Esophagus squamous epithelium (tissue), 5 donors: ENCODE measurements at places on chromosomes 12 and 14.

DNA sequence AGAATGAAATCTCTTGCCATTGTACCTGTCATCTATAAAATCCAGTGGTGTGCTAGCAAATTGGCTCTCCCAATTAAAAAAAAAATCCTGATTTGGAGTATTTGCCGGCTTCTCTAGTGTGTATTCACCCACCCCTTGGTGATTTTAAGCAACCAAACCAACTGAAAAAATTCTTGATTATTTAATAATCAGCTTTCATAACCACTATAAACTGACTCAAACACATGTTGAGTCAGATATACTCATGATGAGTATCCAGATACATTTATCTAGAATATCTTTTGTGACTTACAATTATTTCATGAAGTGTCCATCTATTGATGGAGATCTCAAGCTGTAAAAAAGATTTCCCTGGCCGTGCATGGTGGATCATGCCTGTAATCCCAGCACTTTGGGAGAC is 205.4 kb downstream of the RASSF9 start:
- DNase-seq: no peak

DNA sequence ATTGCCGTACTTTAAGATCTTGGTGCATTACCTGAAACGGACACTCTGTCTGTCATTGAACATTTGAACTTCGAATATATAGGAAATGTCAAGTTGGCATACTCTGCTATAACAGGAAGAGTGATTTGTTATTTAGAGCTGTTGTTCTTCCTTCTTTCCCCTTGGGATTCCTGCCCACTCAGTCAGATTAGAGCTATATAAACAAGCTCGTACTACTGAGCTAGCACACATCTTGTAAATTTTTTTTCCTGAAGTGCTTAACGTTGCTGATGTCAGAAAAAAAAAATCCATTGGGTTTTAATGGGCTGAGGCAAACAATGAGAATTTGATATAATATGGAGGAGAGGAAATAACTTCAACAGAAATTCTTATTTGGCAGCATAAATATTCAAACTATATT is 26.8 kb downstream of the RGS6 start:
- DNase-seq: no peak

DNA sequence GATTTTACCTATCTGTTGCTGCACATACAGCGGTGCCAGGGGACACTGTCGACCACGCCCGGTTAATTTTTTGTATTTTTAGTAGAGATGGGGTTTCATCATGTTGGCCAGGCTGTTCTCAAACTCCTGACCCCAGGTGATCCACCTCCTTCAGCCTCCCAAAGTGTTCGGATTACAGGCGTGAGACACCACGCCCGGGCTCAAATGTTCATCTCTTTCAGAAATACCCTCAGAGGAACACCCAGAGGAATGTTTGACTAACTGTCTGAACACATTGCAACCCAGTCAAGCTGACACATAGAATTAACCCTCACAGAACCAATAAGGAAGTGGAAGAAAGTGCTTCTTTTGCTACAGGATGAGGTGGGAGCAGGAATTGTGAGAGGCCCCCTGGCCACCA is 15.0 kb upstream of the ETFBKMT start:
- DNase-seq: no peak

GRCh38 chr12:94516985-94517384 is 57.3 kb upstream of the CEP83 start:
- no peak for DNase-seq

GRCh38 chr12:12017798-12018197 is 52.9 kb upstream of the BCL2L14 start:
- no peak for DNase-seq

DNA sequence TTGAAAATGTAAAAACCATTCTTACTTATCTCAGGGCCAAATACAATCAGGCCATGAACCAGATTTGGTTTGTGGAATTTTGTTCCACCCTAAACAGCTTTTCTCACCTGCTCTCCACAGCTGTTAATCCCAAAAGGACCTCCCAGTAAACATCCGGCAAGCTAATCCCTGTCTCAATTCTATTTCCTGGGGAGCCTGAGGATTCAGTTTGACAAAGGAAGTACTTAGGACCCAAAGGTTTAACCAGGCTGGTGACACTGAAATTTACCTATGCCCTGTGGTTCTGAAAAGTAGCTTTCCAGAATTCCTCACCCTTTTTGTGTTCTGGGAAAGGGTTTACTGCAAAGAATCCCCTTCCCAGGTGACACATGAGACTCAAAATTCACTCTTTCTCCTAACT is 15.0 kb downstream of the CAPZA3 start:
- no peak for DNase-seq

- no peak for DNase-seq
These were observed 279.0 kb downstream of the ATXN7L3B start for GRCh38 chr12:74816398-74817175.

DNA sequence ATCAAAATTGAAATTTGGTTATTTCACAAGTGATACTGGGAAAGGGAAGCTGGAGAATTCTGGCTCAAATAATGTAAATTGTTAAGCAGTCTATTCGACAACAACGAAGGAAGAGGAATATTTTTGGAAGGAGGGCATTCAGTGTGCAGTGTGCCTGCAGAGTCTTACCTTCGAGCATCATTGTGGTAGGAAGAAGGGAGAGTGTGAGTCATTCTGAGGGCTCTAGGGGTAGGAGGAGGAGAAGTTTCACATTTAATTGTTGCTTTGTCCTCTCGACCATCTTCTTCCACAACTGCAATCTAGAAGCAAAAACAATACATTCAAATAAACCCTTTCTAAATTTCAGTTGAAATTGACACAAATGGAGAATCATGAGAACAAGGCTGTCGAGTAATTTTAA is 263.0 kb downstream of the ACSS3 start:
- DNase-seq: no peak

DNA sequence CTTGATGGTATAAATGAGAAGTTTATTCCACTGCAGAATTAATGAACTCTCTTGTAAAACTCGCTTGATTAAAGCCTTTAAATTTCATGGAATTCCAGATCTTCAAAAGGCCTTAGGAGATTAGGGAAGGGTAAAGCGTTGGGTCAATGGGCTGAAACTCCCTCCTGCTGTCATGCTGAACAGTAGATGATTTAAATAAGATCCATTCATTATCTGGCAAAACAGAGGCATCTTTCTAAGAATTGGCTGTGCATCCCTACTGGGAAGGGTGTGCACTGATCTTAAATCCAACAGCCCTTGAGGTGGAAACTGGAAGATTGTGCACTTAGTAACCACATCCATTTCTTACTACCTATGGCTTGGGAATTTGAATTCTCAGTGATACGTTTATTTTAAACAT is 56.0 kb downstream of the PLCZ1 start:
- no peak for DNase-seq

DNA sequence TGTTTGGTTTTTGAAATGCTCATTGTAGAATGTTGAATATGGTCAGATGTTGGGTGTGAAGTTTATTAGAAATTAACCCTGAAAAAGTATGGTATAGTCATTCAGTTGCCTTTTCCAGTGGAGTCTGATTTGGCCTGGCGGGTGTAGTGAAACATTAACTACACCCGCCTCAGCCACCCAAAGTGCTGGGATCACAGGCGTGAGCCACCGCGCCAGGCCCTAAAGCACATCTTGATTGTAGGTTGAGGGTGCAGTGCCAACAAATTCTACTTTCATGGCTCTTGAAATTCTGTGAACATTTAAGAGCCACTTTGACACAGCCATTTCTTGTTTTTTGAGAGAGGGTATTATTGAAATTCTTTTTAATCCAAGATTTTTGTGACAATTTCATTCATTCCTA is 624.9 kb downstream of the DIO2 start:
- no peak for DNase-seq

GRCh38 chr12:104533134-104533533 is 76.4 kb downstream of the CHST11 start:
- no peak for DNase-seq

- DNase-seq: no peak
These were observed 311.9 kb downstream of the BCL11B start for GRCh38 chr14:98959958-98960616.

DNA sequence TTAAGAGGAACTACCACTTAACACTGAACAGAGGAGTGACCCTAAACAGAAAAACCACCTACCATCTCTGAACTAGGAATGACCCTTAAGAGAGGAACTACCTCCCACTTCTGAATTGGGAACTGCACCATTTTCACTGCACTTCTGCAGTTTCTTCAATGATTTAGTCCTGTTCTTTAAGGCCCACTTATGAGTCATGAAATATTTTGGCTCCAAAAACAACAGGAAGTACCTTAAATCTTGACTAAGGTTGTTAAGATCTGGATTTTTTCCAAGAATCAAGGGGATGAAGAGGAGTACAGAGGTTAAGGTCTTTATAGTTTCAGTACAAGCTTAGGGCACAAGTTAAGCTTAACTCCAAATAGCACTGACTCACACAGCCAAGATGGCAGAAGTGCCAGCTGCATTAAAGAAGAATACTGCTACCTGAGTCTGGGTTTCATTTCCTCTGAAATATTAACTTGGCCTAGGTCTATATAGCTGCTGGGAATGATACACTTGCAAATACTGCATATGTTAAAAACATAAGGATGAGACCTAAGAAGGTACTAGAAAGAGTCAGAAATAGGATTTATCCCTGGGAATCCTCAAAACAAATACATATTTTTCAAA is 4.2 kb downstream of the NPC2 start:
- DNase-seq: no peak

GRCh38 chr12:91100906-91101305 is 10.4 kb downstream of the LUM start:
- no peak for DNase-seq

GRCh38 chr12:18837025-18837424 is 99.1 kb downstream of the CAPZA3 start:
- no peak for DNase-seq

- DNase-seq: no peak
These were observed 727.6 kb downstream of the DIO2 start for GRCh38 chr14:79483477-79484388.

GRCh38 chr12:1562813-1563407 is 31.5 kb downstream of the FBXL14 start:
- DNase-seq: no peak

- DNase-seq: no peak
These were observed 113.2 kb downstream of the DENND5B start for GRCh38 chr12:31477687-31478086.

DNA sequence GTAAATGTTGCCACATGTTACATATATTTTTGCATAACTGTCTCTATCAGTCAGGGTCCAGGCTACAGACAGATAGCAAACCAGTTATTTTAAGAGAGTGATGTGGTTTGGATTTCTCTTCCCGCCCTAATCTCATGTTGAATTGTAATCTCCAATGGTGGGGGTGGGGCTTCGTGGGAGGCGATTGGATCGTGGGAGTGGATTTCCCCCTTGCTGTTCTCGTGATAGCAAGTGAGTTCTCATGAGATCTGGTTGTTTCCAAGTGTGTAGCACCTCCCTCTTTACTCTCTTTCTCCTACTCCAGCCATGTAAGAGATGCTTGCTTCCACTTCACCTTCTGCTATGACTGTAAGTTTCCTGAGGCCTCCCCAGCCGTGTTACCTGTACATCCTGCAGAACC is 704.2 kb upstream of the TBX3 start:
- DNase-seq: no peak

- DNase-seq: no peak
These were observed 2.0 kb downstream of the SOAT2 start for GRCh38 chr12:53105256-53105655.

- DNase-seq: no peak
These were observed 94.9 kb downstream of the PPM1H start for GRCh38 chr12:62839869-62840660.

- DNase-seq: no peak
These were observed 38.9 kb upstream of the PPP1R12A start for GRCh38 chr12:79973801-79974200.

- no peak for DNase-seq
These were observed 52.2 kb downstream of the SSH1 start for GRCh38 chr12:108805136-108805535.

DNA sequence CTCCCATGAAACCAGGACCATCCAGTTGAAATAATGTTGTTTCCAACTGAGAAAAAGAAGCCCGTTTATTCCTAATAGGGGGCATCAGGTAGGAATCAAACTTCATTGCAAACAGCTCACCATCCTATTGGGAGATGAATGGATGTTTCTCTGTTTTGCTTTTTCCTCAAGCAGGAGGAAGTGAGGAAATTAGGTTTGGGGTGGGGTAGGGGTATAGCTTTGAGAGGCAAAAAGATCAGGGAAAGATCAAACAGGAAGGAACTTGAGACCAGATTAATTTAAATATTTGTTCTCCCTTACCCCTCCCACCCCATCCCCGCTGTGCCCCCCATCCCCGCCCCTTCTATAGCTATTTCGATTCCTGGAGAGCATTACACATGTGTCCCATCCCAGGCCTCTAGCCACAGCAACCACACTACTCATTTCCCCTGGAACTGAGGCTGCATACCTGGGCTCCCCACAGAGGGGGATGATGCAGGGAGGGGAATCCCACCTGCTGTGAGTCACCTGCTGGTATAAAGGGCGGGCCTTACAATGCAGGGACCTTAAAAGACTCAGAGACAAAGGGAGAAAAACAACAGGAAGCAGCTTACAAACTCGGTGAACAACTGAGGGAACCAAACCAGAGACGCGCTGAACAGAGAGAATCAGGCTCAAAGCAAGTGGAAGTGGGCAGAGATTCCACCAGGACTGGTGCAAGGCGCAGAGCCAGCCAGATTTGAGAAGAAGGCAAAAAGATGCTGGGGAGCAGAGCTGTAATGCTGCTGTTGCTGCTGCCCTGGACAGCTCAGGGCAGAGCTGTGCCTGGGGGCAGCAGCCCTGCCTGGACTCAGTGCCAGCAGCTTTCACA is at the start of gene IL23A:
Gene IL23A (plus strand): TSS at position 577 of the 850 bp plus-strand sequence. CDS start 161 bp downstream, at position 738.
- DNase-seq: no peak

DNA sequence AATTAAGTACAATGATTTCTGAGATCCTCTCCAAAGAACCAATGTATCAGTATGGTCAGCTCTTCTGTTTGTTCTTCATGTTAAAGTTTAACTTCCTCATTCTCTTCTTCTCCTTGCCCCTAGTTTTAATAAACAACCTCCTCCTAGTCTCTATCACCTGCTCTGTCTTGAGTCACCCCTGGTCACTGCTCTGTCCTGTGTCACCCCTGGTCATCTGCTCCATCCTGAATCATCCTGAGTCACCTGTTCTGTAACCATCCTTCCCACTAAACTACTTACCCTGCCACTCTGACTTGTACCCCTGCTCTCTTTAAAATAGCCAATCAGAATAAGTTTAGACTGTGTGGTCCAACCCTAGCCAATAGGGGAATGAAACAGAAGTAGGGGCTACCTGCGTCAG is 100.5 kb downstream of the ALG10B start:
- DNase-seq: no peak

GRCh38 chr12:89870413-89871184 is 162.0 kb upstream of the ATP2B1 start:
- no peak for DNase-seq

- no peak for DNase-seq
These were observed 20.0 kb downstream of the PTHLH start for GRCh38 chr12:27952510-27952909.

- DNase-seq: no peak
These were observed 53.1 kb downstream of the SLC6A12 start for GRCh38 chr12:160858-161257.
